Posterior cingulate gyrus (tissue), 11 donors: ENCODE measurements at places on chromosomes 5 and 9.

DNA sequence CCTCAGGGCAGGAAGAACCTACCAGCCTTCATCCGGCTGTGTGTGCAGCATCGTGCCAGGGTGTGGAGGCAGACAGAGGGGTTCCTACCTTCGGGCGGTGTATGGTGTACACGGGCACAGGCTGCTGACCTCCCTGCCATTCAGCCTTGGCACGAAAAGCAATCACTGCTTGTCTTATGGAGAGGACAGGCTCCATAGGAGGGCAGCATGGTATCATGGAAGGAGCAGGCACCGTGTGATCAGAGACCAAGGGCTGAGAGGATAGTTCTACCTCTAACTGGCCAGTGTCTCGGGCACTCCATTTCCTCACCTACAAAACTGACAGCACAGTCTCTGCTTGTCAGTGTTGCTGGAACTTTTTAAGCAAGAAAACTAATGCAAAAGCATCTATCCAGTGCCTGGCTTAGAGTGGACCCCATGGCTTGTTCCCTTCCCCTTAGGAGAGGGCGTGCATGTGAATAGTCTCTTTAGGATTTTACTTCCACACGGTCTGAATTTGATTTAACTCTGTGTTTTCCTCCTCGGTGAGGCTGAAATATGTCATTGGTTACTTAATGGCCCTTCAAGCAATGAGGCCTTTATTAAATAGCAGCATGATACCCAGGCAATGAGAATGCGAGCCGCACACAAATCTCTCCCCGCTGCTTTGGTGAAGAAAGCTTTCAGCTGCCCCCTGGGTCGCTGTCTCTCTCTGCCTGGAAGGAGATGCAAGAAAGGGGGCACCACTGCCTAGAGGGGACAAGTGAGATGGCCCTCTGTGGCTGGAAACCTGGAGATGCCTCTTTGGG, 22.2 kb downstream of the TTLL11 start:
- DNase-seq, result no peak

GRCh38 chr5:11182441-11183080, 421.5 kb upstream of the DAP start:
- DNase-seq, result no peak

GRCh38 chr5:76737846-76738245, 21.9 kb downstream of the F2R start:
- DNase-seq, result no peak

DNA sequence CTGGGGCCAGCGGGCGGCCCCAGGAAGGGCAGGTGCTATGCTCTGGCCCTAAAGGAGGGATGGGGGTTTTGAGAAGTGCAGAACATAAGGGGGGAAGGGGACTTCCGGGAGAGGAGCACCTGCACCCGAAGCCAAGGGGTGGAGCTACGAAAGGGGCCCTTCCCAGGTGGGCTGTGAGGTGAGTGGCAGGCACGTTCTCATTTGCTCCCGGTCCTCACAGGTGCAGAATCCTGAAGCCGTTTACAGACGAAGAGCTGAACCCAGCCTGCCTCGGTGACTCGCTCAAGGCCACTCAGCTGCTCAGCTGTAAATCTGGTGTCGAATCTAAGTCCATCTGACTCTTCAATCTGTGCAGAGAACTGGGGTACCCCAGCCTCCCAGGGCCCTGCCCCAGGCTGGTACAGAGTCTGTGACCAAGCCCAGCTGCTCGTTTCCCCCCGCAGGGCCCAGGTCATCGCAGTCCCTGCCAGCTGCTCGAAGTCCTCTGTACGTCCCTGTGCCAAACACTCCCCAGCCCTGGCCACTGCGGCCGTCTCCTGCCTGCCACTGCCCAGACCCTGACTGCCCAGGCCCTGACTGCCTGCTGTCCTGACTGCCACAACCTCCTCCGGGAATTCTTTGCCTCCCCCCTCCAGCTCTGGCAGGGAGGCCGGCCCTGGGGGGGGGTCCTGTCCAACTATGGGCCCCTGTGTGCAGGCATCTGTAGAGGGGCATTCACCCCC, 53.8 kb upstream of the RXRA start:
- no peak for DNase-seq

GRCh38 chr5:54173251-54173650, 137.1 kb downstream of the ARL15 start:
- DNase-seq, result no peak

- DNase-seq, result no peak
Measured at GRCh38 chr5:91875196-91875779, 492.2 kb upstream of the ARRDC3 start.

GRCh38 chr9:100322954-100323536, 29.7 kb downstream of the TEX10 start:
- DNase-seq, result peak; percentile 17

DNA sequence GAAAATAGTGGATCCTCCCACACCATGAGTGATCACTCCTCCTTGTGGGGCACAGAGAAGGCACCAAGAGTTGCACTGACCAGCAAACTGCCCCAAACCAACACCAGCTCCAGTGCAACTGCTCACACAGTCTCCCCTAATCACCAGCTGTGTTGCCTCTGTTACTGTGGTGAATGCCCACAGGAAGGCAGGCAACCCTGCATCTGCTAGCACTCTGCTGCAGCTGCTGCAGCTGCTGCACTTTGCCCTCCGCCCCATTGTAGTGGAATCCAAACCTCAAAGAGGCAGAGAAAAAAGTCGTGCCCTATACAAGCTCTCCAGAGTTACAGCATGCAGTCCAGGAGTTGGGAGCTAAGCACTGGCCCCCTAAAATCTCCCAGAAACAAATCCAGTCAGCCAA, 339.6 kb downstream of the TRIM36 start:
- no peak for DNase-seq

DNA sequence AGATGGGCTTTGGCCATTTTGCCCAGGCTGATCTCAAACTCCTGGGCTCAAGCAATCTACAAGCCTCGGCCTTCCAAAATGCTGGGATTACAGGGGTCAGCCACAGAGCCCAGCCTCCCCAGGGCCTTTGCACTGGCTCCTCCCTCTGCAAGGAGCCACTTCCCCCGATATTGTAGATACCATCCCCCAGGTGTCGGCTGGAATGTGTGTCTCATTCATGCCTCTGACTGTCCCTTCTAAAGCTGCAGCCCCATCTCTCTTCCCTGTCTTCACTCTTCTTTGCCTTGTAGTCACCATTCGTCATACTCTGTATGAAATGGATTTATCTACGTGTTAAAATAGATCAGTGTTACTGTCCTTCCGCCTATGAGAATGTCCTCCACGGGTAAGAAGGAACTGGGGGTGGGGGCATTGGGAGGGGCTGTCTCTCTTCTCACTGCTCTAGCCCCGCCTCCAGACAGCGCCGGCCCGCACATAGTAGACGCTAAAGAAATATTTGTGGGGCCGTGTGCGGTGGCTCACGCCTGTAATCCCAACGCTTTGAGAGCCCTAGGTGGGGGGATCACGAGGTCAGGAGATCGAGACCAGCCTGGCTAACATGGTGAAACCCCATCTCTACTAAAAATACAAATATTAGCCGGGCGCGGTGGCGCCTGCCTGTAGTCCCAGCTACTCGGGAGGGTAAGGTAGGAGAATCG, 68.5 kb downstream of the LMX1B start:
- no peak for DNase-seq

DNA sequence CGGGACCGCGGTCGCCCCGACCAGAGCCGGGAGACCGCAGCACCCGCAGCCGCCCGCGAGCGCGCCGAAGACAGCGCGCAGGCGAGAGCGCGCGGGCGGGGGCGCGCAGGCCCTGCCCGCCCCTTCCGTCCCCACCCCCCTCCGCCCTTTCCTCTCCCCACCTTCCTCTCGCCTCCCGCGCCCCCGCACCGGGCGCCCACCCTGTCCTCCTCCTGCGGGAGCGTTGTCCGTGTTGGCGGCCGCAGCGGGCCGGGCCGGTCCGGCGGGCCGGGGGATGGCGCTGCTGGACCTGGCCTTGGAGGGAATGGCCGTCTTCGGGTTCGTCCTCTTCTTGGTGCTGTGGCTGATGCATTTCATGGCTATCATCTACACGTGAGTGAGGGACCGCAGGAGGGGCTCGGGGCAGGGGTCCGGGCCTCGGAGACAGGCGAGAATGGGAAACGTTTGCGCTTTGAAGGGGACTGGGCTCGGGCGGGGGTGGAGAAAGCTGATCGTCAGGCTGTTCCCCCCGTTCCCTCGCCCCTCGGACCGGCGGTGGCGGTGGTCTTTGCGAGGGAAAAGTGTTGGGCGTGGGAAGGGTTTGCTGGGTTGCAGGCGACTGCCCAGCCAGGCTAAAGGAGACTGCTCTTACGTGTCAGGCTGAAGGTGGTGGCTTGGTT, 457 bp downstream of the UGCG start:
- DNase-seq, result peak; percentile 41

DNA sequence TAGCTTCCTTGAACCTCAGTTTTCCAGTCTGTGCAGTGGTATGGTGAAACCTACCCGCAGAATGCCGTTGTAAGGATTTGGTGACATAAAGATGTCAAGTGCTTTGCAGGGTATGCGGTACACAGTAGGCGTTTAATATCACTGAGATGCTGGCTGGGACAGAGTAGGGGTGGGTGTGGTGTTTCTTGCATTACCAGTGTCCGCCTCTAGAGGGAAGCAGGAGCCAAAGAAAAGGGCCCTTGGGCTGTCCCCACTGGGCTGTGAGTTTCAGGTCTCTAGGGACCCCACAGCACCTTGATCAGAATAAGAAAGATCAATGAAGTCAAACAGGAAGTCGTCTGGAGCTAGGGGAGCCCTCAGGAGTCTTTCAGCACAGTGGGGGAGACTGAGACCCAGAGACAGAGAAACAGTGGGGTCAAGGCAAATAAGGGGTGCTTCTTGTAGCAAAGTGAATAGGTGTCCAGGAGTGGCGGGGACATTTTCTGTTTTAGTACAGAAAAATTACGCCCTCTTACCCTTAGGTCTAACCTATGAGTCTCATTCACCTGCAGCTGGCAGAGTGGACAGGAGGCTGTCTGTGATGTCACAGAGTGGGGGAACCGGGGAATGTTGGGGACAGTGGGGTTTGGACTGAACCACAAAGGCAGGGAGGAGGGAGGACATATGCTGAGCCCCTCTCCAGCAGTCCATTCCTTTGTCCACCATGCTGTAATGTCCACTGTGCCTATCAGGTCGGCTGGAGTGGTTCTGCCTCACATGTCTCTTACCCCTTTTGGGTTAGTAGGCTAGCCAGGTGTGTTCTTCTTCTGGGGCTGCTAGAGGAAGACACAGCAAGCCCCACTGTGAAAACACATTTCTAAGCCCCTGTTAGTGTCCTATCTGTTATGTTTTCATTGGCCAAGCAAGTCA, 4.7 kb upstream of the TEX53 start:
- DNase-seq, result peak; percentile 46

- no peak for DNase-seq
Measured at GRCh38 chr9:114811966-114812636, 6.3 kb upstream of the TNFSF15 start.

- no peak for DNase-seq
Measured at GRCh38 chr9:33350310-33350709, 52.1 kb downstream of the AQP7 start.

- no peak for DNase-seq
Measured at GRCh38 chr5:84080908-84081307, 303.8 kb downstream of the EDIL3 start.

GRCh38 chr5:181207214-181207959, 2.4 kb upstream of the TRIM7 start:
- no peak for DNase-seq

DNA sequence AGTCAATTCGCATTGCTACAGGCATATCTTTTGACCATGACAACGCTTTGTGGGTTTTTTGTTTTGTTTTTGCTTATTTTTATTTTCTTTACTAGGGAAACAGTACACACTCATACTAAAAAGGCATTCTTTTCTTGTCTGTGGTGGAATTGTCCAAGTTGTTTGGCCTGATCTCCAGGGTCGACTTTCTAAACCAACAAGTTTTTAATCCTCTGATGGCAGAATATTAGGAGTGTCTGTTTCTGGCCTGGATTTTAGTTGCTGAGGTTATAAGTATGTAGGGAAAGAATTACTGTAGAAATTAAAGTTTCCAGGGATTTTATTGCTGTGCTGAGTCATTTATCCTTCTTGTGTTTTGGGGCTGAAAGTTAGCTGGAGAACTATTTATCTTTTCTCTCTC, 218.5 kb downstream of the TAF11L14 start:
- no peak for DNase-seq

DNA sequence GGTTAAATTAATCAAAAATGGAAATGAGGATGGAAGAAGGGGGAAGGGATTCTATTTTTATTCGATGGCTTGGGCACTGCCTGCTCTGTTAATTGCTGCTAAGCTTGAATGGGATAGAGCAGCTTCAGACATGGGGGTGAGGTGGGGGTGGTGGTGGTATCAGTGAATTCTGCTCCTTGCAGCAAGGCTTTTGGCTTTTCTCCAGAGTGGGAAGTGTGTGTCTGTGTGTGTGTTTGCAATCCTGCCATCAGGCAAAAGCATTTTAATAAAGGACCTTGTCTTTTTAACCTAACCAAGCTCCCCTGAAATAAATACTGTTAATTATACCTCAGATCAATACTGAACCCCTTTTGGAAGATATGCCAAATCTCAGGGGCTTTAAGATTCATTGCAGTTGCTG, 110.9 kb upstream of the GPR151 start:
- no peak for DNase-seq

DNA sequence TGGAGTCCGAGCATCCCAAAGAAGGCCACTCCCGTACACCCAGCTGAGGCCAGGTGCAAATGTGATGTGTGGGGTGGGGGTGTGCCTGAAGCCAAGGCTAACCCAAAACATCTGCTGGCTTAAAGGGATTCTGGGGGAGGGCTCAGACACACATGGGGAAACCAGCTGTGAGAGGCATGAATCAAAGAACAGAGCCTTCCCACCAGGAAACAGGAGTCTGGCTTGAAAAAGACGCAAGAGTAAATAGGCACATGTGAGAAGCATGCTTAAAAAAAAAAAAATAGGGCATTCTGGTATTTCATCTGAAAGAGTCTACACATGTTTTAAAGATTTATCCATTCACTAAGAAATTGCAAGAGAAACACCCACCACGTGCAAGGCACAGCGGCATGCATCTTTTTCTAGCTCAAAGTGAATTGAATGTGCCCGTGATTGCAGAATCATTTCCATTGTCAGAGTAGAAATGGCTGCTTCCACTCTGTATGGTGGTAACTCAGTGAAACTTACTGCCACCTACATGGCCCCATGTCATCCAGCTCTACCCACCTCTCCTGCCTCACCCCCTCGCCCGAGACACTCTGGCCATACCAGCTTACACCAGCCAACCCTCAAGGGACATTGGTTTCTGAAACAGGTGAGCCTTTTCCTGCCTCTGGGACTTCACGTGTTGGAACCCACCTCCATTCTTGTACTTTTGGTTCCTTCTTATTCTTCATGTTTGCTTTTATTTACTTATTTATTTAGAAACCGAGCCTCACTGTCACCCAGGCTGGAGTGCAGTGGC, 71.5 kb downstream of the SEMA5A start:
- DNase-seq, result no peak

GRCh38 chr9:100309992-100310391, 42.8 kb downstream of the TEX10 start:
- DNase-seq, result no peak

- no peak for DNase-seq
Measured at GRCh38 chr5:6496636-6497035, 48.0 kb downstream of the UBE2QL1 start.

DNA sequence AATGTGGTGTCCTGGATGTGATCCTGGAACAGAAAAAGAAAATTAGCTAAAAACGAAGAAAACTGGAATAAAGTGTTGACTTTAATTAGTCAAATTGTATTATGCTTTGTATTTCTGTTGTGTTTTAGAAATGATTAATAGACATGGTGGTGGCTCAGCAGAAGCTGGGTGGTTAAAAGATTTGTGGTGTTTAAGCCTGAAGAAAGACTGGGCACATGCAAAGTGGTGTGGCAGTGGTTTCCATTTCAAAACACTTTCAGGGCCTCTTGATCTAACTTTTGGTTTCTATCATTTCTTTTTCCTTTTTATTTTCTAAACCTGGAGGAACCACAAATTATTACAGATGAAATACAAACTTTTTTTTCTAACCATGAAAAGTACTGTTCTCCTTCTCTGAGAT, 44.1 kb downstream of the ADGRV1 start:
- DNase-seq, result no peak
